ENCODE measurements at places on chromosomes 6 and 20.

DNA sequence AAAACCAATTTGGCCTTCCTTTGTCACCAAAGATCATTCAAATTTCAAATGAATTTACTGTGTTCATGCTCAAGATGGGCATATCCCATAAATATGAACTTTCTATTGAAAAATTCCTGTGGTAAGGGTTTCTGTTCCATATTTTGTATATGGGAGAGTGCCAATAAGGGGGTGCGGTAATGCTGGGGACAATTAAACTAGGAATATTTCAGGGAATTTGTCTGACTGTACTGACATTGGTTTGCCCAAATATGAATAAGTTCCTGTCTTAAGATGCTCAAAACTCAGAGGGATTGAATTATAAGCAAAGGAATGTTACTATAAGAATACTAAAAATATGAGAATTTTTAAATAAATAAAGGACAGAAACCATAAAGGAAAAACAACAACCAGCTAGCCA is 553.0 kb upstream of the MARCKS start:
- DNase-seq: no peak

- DNase-seq: no peak
Measured at GRCh38 chr6:167152862-167153261, 4.9 kb downstream of the GPR31 start.

- DNase-seq: no peak
Measured at GRCh38 chr6:155985660-155986138, 530.1 kb upstream of the NOX3 start.

DNA sequence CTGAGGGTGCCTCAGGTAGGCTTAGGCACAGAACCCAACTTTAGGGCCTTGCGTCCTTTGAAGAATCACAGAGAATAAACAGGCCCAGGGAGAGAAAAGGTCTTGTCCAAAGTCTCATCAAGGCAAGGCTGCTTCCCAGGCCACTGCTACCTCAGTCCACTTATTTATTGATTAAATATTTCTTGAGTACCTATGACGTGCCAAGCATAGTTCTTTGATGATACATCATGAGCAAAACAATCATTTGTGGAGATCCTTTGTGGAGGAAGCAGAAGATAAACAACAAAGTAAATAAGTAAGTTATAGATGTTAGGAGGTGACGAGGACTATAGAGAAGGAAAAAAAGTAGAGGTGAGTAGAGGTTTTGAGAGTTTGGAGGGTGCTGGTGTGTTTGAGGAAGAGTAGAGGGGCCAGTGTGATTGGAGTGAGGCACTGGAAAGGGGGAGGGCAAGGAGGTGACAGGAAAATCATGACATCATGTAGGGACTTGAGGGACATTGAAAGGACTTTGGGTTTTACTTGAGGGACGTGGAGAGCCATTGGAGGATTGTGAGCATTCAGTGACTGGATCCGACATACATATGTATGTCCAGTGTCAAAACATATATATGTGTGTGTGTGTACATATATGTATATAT is 14.1 kb upstream of the CHMP4B start:
- no peak for DNase-seq

GRCh38 chr6:107957308-107957908 is 600 bp downstream of the SEC63 start:
- DNase-seq: peak; percentile 37

- no peak for DNase-seq
Measured at GRCh38 chr6:168033791-168034190, 36.3 kb downstream of the KIF25 start.

GRCh38 chr6:129370268-129370916 is 339.6 kb downstream of the ARHGAP18 start:
- DNase-seq: no peak

DNA sequence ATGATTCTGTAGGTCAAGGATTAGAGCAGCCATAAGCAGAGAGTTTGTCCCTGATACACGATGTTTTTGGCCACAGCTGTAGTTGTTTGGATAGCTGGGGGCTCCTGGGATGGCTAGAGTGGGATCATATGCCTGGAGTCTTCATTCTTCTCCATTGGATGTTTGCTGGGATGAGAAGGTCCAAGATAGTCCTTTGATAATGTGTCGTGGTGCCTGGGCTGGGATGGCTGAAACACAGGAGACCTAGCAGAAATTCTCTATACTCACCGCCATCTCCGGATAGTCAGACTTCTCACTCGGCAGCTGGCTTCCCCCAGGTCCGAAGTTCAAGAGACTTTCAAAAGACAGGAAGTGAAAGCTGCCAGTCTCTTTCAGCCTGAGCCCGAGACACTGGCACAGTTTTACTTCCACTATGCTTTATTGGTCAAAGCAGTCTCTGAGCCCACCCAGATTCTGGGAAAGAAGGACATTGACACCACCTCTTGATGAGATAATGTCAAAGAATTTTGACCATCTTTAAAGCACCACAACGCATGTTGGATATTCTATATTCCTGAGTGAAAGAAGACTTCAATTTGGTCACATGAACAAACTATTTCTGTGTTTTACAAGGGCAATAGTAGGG is 16.0 kb downstream of the MARCKS start:
- DNase-seq: no peak

DNA sequence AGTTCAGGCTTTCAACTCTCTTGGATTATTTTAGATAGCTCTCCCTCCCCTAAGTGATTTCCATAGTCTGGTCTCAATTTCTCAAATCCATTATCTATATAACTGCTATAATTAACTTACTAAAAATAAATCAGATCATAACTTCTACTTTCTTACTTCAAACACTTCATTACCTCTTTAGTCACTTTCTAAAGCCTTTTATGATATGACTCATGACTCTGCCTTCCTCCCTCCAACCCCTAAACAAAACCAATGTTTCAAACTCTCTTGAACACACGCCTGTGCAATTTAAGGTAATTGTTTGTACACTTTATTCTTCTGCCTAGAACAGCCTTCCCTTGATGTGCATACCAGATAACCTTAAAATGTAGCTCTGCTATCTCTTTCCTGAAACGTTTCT is 100.5 kb downstream of the LMBRD1 start:
- no peak for DNase-seq

DNA sequence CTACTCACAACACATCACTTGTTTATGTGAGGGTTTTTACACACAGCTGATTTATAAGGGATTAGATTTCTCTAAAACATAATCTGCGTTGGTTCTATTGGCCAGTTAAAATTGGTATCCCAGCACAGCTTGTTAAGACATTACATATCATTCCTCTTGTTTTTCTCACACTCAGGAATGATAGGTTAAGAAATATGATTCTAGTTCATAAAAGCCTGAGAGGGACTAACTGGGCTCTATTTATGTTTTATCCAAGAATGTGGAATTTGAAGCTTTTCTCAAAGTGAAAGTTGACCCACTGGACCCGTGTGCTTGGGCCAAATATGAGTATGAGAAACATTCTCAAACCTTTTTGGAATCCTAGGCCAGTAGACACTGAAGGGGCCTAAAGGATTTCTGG is 117.3 kb downstream of the TMEM170B start:
- DNase-seq: no peak

- no peak for DNase-seq
Measured at GRCh38 chr6:145279993-145280392, 455.3 kb downstream of the EPM2A start.

GRCh38 chr6:21608601-21609000 is 15.1 kb downstream of the SOX4 start:
- DNase-seq: no peak

GRCh38 chr20:48456366-48457192 is 371.2 kb downstream of the PREX1 start:
- DNase-seq: no peak

DNA sequence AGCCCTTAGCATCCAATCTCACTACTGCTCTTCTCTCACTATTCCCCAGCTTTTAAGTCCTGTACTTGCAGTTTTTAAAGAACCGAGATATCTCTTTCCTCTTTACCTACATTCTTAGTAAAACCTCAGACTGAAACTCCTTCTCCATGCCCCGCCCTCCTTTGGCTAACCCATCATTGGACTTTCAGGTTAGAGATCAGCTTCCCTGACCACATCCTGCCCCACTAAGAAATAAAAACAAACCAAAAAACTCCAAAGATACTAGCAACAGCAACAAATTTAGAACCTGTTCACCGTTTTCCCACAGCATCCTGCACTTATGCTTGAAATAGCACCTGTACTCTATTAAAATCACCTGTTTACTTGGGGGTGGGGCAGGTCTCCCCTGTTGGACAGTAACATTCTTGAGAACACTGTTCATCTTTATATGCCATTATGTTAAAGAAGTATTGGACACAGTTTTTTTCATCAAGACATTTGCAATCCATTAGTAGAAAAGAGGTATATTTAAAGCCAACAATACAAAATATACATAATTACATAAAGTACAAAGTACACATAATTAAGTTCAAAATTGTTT is 16.3 kb upstream of the SMAP1 start:
- no peak for DNase-seq

DNA sequence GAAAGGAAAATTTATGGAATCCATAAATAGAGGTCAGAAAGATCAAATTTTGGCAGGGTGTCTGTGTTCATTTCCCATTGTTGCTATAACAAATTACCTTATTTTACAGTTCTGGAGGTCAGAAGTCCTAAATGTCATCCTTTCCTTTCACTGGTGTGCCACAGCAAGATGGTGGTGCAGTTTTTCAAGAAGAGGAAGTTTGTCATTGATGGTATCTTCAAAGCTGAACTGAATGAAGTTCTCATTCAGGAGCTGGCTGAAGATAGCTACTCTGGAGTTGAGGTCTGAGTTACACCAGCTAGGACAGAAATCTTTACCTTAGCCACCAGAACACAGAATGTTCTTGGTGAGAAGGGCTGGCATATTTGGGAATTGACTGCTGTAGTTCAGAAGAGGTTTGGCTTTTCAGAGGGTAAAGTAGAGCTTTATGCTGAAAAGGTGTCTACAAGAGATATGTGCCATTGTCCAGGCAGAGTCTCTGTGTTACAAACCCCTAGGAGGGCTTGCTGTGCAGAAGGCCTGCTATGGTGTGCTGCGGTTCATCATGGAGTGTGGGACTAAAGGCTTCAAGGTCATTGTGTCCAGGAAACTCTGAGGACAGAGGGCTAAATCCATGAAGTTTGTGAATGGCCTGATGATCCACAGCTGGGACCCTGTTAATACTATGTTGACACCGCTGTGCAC is 7.2 kb upstream of the CCNC start:
- no peak for DNase-seq

DNA sequence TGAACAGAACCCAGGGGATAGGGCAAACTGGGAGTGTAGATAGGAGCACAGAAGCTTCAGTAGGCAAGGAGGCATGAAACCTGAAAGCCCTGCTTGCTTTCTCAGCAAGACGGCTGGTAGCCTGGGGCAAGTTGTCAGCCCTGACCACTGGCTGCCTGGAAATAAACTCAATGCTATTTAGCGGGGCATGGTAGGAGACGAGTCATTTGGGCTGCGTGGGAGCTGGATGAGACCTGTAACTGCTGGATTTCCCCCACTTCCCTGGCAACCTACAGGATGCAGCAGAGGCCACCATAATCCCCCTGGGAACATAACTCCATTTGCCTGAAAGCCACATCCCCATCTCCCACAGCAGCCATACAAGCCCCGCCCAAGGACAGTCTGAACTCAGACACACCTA is 332.6 kb upstream of the TBX18 start:
- DNase-seq: no peak

DNA sequence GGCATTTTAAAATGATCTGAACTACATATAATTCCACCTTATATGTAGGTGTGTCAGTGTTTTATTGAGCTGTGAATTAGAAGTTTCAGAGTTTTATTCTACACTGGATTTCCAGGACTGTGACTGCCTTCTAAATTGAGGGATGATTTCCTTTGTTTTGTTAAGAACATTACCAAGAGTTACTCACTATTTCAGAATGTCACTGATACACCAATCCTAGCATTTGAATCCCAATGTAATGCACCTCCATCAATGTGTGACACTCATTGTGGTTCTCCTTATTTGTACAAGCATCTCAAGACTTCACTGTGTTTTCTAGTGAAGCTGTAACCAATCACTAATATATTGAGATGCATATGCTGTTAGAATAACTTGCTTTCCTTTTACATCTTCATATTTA is 86.8 kb downstream of the PLCB1 start:
- no peak for DNase-seq

DNA sequence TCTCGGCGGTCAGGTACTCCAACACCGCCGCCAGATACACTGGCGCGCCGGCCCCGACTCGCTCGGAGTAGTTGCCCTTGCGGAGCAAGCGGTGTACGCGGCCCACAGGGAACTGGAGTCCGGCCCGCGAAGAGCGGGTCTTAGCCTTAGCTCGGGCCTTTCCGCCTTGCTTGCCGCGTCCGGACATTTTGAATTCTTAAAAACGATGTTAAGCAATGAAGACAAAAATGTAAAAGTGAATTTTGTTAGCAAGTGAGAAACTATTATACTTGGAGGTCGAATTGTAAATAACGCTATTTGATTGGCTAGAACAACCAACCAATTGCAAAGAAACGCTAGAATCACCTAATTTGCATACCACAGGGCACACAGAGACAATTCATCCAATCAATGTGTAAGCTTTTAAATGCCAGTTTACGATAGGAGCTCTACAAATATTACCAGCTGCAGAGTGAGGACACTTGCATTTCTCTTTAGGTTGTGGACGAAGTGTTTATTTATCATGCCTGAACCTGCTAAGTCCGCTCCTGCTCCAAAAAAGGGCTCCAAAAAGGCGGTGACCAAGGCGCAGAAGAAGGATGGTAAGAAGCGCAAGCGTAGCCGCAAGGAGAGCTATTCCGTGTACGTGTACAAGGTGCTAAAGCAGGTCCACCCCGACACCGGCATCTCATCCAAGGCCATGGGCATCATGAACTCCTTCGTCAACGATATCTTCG is 112.0 kb downstream of the HFE start:
- peak; percentile 56 for DNase-seq

DNA sequence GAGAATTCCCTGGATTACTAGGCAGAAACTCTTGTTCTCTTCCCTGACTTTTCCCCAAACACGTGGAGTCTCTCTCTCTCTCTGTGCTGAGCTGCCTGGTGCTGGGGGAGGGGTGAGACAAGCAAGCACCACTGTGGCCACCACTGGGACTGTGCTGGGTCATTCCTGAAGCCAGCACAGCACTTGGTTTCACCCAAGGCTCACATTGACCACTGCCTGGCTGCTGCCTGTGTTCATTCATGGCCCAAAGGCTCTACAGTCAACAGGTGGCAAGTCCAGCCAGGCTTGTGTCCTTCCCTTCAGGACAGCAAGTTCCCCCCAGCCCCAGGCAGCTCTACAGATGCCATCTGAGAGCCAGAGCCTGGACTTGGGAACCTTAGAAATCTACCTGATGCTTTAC is 92.2 kb downstream of the CTNNBL1 start:
- DNase-seq: no peak

GRCh38 chr6:108693430-108694154 is 132.9 kb downstream of the FOXO3 start:
- DNase-seq: no peak

- DNase-seq: no peak
Measured at GRCh38 chr20:36063916-36064657, 90.5 kb upstream of the EPB41L1 start.
